ENCODE measurements at places on chromosomes 11 and 22.

DNA sequence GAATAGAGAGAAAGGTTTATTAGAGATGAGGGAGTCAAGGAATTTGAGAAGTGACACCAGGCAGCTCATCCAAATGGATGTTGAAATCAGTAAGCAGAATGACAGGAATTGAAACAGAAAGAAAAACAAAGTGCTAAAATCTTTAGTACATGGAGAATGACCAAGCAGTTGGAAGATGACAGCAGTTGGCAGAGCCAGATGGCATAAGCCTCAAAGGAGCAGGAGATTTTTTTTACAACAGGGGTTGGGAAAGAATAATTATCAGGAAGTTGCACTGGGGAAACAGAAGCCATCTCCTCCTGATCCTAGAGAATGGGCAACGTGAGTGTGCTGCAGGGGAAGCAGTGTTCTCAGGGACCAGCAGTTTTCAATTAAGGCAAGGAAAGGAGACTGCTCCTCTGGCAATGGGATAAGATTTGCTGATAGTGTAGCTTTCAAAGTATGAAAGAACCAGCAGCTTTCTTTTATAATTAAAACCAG lies 28.9 kb downstream of the RAB39A start:
- H3K4me3 ChIP-seq: no peak overlapping the region
- no peak overlapping the region for H3K27ac ChIP-seq
- DNase-seq: no peak
- H3K36me3 ChIP-seq: no peaks in the 10 kb centered on the region
- H3K27me3 ChIP-seq: peaks cover 17% of the 10 kb centered on the region

DNA sequence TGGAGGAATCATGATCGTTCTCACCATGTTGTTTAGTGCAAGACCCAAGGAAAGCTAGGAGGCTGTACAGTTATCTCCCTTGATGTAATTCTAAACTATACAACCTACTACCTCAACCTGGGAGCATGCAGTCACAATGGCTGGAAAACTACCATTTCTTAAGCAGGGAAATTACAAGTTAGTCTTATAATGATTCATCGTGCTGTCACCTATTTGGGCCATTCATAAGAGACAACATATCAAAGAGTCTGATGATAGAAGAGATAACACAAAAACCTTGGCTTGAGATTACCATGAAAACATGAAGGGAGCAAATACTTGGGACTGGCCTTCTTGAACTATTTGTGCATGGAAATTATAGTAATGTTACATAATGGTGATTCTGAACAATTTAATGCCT lies 30.5 kb upstream of the BLID start:
- no peaks in the 10 kb centered on the region for H3K4me1 ChIP-seq
- no peaks in the 10 kb centered on the region for H3K36me3 ChIP-seq
- no peak overlapping the region for H3K4me3 ChIP-seq
- no peak for DNase-seq

- no peak for DNase-seq
- H3K4me3 ChIP-seq: no peak overlapping the region
- H3K27me3 ChIP-seq: no peaks in the 10 kb centered on the region
Measured at GRCh38 chr11:44246726-44247125, 63.2 kb downstream of the ALX4 start.

DNA sequence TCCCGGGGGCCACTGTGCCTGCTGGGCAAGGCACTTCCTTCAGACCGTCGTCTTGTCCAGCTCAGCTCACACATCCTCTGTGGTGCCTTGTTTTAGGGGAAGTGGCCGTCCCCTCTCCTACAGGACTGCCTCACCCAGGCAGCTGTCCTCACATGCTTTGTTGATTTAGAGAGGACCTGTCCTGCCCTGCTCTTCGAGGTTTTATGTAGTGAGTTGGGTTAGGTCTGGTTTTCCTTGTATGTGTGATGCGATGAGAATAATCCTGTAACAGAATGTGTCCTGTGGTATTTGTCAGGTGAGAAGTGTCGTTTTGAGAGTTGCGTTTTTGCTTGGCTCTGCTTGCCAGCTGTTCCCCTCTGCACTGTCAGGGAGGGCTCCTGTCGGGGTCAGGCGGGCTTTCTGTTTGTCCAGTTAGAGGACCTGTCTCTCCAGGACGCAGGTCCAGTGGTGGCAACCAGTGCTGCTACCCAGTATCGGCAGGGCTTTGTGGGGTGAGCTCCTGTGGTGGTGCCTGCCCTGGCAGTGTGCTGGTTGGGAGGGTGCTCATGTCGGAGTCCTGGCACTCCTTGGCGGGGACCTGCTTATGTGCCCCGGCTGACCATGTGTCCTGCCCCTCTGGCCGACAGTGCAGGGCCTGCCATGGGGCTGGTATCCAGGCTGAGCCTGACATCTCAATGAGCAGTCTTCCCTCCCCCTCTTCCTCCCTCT lies 41.3 kb downstream of the MUC6 start:
- no peaks in the 10 kb centered on the region for H3K27me3 ChIP-seq
- peaks cover 16% of the 10 kb centered on the region for H3K36me3 ChIP-seq
- H3K27ac ChIP-seq: no peak overlapping the region
- no peak for DNase-seq
- no peak overlapping the region for H3K4me3 ChIP-seq
